ENCODE measurements at places on chromosomes 7 and 10. TPM values are rescaled to one million over a fixed set of nuclear protein-coding genes. Genes with fewer than 3 reads are reported as not detected.

GRCh38 chr10:109089779-109090178 lies 833.5 kb downstream of the XPNPEP1 start:
- DNase-seq = no peak
- H3K36me3 ChIP-seq = no peaks in the 10 kb centered on the region
- peaks cover 4% of the 10 kb centered on the region for H3K27me3 ChIP-seq
- H3K4me1 ChIP-seq = no peaks in the 10 kb centered on the region
- H3K27ac ChIP-seq = no peak overlapping the region

GRCh38 chr7:33062782-33063443 lies 337 bp upstream of the NT5C3A start:
- H3K27me3 ChIP-seq = no peaks in the 10 kb centered on the region
- peaks cover 19% of the 10 kb centered on the region for H3K36me3 ChIP-seq
- H3K4me1 ChIP-seq = peaks cover 38% of the 10 kb centered on the region
- H3K4me3 ChIP-seq = peak overlapping the region; percentile 89
- peak; percentile 88 for DNase-seq
- peak overlapping the region; percentile 95 for H3K27ac ChIP-seq

DNA sequence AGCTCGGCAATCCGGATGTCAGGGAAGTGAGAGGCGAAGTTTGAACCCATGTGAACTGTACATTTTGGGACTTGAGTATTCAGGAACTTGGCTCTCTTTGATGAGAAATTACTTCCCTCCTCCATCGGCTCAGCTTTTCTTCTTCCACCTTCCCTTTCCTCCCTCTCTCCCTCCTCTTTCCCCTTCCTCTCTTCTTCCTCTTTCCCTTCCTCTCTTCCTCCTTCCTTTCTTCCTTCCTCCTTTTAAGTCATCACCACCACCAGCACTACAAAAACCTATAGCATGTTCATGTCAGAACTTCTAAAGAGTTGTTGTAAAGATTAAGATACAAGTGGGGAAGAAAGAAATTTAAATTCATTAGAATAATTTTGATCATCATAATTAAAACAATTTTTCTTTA lies 31.9 kb upstream of the CDHR3 start:
- no peaks in the 10 kb centered on the region for H3K36me3 ChIP-seq
- no peak overlapping the region for H3K4me3 ChIP-seq
- no peaks in the 10 kb centered on the region for H3K27me3 ChIP-seq
- no peaks in the 10 kb centered on the region for H3K4me1 ChIP-seq
- no peak for DNase-seq

DNA sequence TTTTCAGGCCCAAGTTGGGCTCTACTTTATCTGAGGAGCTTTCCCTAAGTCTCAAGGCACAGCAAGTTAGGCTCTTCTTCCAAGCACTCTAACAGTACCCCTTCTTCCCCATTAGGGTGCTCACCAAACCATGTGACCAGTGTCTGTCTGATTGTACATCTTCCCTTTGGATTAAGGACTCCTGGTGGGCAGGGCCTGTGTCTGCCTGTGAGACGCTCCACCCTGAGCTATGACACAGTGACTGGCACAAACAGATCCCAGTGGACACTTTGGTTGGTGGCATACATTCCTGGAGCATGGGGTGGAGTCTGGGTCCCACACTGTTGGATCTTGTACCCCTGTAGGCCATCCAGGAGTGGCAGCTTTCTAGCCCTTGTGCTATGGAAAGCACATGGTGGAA lies 23.8 kb downstream of the PLPP4 start:
- H3K27ac ChIP-seq = no peak overlapping the region
- DNase-seq = no peak
- peaks cover 35% of the 10 kb centered on the region for H3K4me1 ChIP-seq
- H3K36me3 ChIP-seq = peaks cover 7% of the 10 kb centered on the region

GRCh38 chr10:71316056-71316785 lies 2.8 kb upstream of the SLC29A3 start:
- DNase-seq = no peak
- peaks cover 3% of the 10 kb centered on the region for H3K36me3 ChIP-seq
- peaks cover 48% of the 10 kb centered on the region for H3K4me1 ChIP-seq

The HOXA1 gene
- total RNA-seq = 13.7 TPM

Measured in mesothelial cell of epicardium (in vitro differentiated cells).